ENCODE measurements at places on chromosomes 13 and 19.
A peak's percentile ranks its signal among the peaks of the same experiment; 100 is the strongest.

- DNase-seq, result no peak
Measured at GRCh38 chr19:16676101-16676798, 15.3 kb downstream of the TMEM38A start.

- no peak for DNase-seq
Measured at GRCh38 chr19:28685802-28686201, 527.1 kb downstream of the UQCRFS1 start.

- DNase-seq, result no peak
Measured at GRCh38 chr19:56687031-56687430, 15.5 kb upstream of the ZNF835 start.

DNA sequence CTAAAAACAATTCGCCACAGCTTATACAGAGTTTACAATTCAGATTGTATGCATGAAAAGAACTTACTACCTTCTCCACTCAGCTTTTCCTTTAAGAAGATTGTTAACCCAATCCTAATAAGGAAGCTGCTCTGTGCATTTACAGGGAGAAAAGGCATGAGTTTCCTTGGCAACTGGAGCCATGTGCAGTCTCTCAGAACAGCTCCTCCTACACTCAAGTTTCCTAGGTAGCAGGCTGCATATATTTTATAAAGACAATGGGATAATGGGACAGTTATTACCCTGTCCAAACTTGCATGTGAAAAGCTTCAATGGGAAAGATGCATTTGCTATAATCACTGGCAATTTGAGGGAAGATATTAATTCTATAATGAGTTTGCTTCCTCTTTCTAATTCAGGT lies 125.5 kb upstream of the TRPC4 start:
- peak; percentile 2 for DNase-seq

GRCh38 chr13:50243931-50244330 lies 228.7 kb downstream of the KCNRG start:
- DNase-seq, result no peak

GRCh38 chr19:6773323-6773931 lies 919 bp downstream of the VAV1 start:
- peak; percentile 91 for DNase-seq

GRCh38 chr13:25675060-25675459 lies 303.3 kb downstream of the ATP8A2 start:
- DNase-seq, result no peak

DNA sequence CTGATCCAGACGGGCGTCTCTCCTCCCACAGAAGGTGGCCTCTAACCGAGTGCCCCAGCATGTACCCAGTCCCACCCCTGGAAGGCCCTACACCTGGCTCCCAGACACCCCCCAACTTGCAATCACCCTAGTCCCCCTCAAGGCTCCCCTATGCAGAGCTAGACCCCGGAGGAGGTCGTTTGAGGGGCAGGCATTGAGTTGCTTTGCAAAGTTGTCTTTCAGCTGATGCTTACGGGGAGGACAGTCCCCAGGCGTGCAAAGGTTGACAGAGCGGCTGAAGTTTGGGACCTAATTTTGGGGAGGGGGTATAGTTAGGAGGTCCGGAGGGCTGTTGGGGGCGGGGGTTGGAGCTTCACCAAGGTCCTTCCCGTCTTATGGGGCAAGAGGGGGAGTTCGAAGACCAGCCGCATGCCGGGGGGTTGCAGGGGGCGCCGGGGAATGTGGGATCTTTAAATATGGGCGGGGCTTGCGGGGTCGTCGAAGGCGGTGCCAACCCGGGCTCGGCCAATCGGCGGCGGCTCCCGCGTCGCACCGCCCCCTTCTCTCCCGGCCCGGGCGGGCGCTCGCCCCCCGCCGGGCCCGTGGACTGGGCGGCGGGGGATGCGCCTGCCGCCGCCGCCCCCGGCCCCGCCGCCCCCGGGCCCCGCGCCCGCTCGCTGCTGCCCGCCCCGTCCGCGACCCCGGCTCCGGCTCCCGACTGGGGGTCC lies at the start of gene KCNN1:
Gene KCNN1, plus strand, starts transcription at position 558 of the 707 bp plus-strand sequence. CDS start 6,782 bp downstream, outside the sequence.
- no peak for DNase-seq

GRCh38 chr13:74695021-74695800 lies 561.0 kb upstream of the KLF12 start:
- DNase-seq, result no peak

GRCh38 chr13:98050041-98050466 lies 92.8 kb upstream of the FARP1 start:
- DNase-seq, result no peak

GRCh38 chr19:29505097-29505824 lies 20.5 kb upstream of the VSTM2B start:
- no peak for DNase-seq

DNA sequence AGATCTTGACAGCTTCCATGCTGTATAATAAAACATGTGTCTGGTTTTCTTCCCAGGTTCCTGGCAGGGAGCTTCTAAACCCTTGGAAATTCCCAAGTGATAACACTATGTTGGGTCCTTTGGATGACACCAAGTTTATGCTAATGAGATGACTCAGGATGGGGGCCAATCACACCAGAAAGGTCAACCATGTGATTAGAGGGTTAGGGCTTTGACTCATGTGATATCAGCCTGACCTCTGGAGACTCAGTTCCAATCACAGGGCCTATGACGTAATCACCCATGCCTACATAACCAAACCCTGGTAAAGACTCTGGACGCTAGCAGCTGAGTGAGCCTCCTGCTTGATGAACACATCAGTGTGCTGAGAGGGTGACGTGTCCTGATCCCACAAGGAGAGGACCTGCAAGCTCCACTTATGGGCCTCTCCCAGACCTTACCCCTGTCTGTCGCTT lies 203.6 kb downstream of the DCLK1 start:
- no peak for DNase-seq

DNA sequence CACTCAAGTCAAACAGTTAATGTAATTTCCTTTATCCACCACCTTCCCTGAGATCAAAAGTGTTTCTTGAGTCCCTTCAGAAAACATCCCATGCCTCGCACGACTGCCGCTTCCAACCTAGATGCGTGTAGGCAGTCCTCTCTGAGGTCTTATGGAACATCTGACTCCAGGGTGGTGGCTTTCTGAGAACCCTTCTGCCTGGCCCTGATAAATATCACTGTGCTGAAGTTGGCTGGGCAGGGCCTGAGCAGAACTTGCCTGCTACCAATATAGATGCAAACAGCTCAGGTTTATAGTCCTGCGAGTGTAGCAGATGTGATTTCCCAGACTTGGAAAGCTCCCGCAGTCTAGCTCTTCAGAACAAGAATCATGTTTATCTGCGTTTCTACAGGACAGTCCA lies 61.1 kb upstream of the GPR12 start:
- no peak for DNase-seq

- DNase-seq, result no peak
Measured at GRCh38 chr13:74562381-74562780, 428.2 kb upstream of the KLF12 start.

GRCh38 chr19:35005256-35005977 lies 5.3 kb downstream of the GRAMD1A start:
- DNase-seq, result no peak

DNA sequence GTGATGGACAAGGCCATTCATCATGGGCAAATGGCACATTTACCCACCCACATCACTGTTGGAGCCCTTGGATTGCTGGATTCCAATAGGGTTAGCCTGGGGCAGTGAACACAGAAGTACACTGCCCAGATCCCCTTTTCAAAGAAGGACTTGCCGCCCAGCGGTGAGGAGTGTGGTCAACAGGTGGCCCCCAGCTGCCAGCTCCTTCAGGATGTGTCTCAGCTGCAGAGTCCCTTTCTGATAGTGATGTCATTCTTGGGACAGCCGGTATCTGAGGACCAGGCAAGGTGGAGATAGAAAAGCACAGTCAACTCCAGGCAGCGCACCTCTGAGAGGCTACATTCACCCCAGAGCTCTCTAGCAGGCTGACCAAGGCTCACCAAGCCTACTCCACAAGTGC lies 16.9 kb downstream of the ERICH6B start:
- DNase-seq, result no peak

- DNase-seq, result no peak
Measured at GRCh38 chr13:103539265-103539664, 473.0 kb upstream of the SLC10A2 start.

GRCh38 chr19:33641956-33642498 lies 20.3 kb downstream of the CHST8 start:
- DNase-seq, result no peak

DNA sequence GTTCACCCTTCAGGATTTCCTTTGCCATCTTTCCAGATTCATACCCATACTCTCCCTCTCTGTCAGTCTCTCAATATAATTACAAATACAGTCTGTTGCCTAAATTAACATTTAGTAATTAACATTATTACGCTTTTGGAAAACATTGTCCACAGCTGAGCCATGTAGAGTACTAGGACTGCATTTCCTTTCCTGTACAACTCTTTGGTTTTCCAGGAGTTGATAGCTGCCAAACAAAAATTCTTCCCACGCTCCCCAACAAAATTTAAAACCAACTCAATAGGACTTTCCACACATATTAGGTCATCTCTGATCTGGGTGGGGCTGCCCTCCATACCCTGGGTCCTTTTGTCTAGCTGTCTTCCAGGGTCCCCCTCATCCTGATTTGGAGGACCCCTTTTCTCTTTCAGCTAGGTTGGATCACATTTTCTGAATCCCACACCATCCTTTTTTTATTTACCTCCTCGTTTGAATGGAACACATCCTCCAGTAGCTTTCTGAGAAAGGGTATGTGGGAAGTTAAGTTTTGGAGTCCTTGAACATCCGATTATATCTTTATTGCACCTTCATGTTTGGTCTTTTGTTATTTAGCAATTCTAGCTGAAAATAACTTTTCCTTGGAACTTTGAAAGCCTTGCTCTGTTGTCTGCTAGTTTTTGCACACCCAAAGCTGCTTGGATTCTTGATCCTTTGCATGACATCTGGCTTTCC lies 17.7 kb downstream of the ONECUT3 start:
- DNase-seq, result no peak

GRCh38 chr19:45812297-45812696 lies 2.8 kb downstream of the RSPH6A start:
- no peak for DNase-seq

GRCh38 chr13:45534604-45535003 lies 69.9 kb downstream of the COG3 start:
- no peak for DNase-seq

- DNase-seq, result no peak
Measured at GRCh38 chr19:38303517-38304351, at the start of gene C19orf33. Gene C19orf33 (plus strand): TSS chr19:38304251. CDS start chr19:38304262, 11 bp downstream.

All from Kasumi-1 (cell line).